ENCODE measurements at places on chromosomes 3 and 15. TPM values are rescaled to one million over a fixed set of nuclear protein-coding genes. Genes with fewer than 3 reads are reported as not detected.

GRCh38 chr15:31337352-31338031 is 10.9 kb downstream of the KLF13 start:
- no peak for DNase-seq

DNA sequence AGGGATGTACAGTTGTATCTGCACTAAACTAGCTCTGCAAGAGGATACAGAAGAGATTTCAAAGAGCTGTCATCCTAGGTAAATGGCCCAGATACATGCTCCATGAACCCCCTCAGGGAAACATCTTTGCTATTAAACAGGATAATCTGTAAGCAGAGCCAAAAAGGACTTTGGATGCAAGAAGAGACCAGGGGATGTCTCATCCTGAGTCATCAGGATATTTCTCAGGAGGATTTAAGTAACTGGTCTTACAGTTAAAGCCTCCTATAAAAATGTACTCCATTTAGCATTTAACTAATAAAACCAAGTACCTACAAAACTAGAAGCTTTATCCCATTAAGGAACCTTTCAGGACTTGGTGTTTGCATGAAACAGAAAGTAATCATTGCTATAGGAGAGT is 48.2 kb upstream of the PHLDB2 start:
- no peak for DNase-seq

DNA sequence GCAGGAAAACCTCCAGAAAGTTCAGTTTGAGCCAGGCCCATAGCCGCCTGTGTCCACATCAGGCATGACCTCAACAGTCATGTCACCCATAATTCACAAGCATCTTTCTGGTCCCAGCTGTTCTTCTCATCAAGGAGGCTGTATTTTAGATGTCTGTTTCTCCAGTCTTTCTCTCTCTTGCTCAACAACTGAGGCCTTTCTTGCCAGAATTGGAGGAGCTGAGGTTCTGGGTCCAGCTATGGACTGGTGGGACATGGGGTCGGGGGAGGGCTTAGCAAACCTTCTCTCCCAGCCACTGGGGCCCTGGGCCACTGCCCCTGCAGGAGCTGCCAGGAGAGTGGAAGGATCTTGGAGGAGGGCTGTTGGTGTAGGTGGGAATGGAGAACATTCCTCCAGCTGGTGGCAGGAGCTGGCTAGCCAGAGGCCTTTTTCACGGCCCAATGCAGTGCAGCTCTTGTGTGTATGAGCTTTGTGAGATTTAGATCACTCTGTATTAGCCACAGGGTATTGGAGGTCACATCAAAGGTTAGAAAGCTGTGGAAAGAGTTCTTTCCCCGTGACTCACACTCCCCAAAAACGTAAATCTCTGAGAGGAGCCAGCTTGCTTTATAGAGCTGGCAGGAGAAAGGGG is 23.5 kb downstream of the MAGEF1 start:
- no peak for DNase-seq

- no peak for DNase-seq
Measured at GRCh38 chr3:104785947-104786346, 580.8 kb upstream of the ALCAM start.

DNA sequence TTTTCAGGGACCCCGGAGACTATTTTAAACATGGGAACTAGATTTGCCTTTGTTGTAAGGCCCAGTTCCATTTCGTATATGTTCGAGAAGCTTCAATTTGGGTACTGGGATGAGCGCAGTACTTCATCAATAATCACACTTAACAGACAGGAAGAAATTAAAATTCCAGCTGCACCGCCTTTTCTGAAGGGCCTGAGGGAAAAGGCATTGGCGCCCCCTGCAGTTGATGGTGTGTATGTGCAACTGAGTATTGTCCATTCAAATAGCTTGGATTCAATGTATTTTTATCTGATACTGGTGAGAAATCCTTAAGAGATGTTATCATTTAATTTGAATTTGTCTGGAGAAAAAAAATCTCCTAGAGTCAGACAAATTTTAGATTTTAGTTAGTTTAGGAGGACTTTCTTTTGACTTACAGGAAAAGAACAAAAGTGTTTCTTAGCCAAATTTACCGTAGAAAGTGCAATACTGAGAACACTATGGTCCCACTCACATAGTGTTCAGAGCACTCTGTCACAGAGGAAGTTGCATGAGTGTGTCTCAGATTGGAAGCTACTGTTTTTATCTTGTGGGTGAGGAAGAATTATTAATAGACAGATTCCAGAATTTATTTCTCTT is 5.4 kb upstream of the ALDH1A2 start:
- peak; percentile 58 for DNase-seq

The LEKR1 gene
- 3.5 TPM for total RNA-seq

DNA sequence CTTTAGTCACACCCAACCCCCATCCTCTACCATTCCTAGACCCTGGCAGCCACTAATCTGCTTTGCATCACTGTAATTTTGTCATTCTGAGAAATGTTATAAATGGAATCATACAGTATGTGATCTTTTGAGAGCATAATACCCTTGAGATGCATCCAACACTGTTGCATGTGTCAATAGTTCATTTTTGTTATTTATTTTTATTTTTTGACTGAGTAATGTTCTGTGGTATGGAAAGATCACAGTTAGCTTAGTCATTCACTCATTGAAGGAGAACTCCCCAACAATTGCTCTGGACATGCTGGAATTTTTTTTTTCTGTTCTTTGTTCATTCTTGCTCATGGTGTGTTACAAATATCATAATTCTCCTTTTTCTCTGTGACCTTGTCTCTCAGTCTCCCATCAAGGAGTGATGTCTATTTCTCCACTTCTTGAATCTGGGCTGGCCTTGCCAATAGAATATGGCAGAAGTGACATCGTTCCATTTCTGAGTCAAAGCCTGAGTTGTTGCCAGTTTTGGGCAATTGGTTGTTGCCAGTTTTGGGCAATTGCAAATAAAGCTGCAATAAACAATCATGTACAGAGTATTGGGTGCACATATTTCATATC is 6.8 kb upstream of the ADPGK start:
- no peak for DNase-seq

The SCG5 gene
- 5.7 TPM for total RNA-seq

DNA sequence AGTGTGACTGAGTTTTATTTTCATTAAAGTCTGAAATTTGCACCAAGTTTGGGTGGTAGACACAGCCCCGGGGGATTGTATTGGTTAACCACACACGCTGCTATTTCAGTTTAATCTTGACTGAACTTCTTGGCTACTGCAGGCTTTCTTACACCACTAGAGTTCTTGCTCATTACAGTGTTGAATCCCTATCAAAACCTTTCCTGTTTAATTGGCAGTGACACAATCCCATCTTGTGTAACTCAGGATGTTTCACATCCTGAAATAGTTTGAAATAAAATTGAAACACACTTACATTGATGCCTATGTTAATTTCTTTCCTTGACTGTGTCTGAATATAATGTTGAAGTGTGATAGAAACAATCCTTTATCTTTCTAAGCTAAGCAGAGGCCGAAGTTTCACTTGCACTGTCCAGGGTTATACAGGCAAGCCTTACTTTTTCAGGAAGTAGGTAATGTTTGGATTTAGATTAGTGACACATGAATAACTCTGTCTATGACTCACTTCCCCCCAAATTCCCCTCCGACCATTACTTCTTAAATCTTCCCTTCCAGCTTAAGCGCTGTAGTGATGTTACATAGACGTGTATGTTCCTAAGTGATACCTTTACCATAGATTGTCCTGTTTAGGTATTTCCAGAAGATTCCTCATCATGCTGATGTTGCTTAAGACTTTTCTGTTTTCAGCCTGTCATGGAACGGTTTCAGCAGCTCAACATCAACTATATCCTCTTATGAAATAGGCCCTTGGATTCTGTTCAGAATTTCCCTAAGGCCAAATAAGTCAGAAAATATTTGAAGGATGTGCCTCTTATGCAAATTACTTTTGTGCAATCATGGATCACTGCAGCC is 16.8 kb downstream of the ATG7 start:
- no peak for DNase-seq

DNA sequence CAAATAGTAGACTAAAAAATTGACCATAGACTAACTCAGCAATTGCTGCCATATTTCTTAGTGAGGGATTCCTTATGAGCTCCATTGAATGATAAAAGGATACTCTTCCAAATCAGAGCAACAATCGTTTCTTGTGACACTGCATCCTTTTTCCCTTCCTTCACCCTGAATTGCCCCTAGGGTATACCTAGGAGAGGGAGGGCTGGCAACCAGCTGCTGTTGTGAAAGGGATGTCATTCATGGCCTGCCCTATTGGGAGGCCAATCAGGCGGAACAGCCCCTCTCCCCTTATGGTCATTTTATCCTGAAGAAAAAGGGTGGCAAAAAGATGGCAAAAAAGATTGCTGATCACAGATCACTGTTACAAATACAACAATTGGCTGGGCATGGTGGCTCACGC is 26.3 kb downstream of the B3GNT5 start:
- DNase-seq: no peak

DNA sequence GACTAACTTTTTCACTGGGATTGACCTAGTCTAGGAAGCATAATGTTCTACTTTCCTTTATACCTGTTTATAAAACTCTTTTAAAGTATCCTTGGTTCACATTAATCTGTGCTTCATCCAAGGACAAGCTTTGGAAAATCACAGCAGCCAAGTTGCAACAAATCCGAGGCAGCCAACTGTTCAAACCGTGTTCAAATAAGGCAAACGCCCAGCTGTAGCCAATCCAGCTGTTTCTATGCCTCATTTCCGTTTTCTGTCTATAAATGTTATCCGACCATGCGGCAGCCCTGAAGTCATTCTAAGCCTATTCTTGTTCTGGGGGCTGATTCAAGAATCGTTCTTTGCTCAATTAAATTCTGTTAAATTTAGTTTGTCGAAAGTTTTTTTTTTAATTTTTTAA is 78.3 kb downstream of the FMN1 start:
- DNase-seq: no peak

GRCh38 chr3:57386307-57386706 is 93.8 kb upstream of the ASB14 start:
- no peak for DNase-seq

The C3orf70 gene
- 32.7 TPM for total RNA-seq

GRCh38 chr3:157042226-157042625 is 117.7 kb downstream of the CCNL1 start:
- DNase-seq: no peak

The CYP8B1 gene
- not detected for total RNA-seq

The CCDC54 gene
- not detected for total RNA-seq

The TGM4 gene
- not detected for total RNA-seq

- no peak for DNase-seq
Measured at GRCh38 chr3:184658223-184658928, 53.5 kb downstream of the MAGEF1 start.

The RNU5B-1 gene
- not detected for total RNA-seq

- DNase-seq: no peak
Measured at GRCh38 chr3:77296527-77296926, 256.6 kb downstream of the ROBO2 start.

DNA sequence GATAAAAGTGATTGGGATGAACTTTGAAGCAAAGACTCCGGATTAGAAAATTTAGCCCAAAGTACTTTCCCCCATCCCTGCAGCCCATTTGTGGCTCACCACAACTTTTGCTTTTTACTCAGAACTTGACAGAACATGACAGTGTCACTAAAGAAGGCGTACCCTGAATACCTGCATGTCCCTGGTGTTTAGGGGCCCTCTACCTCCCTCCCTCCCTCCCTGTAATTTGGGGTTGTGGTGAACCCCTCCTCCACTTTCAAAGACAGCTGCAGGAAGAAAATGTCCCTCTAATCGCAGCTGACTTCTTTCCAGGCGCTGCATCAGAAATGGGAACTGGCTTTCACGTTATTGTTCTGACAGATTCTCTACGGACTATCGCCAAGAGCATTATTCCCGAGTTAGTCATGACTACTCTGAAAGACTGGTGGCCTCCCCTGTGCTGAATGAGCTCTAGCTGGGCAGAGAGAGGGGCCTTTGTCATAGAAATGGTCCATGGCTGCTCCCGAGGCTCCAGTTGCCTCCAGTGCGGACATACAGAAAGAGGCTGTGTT is 93.2 kb upstream of the ARHGEF3 start:
- DNase-seq: no peak

The IGSF11 gene
- total RNA-seq: not detected

DNA sequence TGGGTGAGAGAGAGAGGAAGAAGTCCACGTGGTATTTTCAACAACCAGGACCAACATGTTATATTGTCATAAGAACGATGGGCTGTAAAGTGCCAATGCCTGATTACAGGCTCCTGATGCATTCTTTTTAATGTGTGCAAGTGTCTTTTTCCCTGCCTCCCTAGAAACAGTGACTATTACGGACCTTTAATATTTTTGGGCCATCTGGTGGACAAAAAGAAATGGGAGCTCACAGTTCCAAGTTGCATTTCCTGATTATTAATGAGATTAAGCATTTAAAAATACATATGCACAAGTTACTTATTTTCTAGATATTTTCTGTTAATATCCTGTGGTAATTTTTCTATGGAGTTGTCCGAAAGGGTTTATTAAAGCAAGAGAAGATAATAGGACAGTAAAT is 530.2 kb downstream of the NR2F2 start:
- no peak for DNase-seq

GRCh38 chr3:181253796-181254195 is 264.3 kb upstream of the DNAJC19 start:
- no peak for DNase-seq

DNA sequence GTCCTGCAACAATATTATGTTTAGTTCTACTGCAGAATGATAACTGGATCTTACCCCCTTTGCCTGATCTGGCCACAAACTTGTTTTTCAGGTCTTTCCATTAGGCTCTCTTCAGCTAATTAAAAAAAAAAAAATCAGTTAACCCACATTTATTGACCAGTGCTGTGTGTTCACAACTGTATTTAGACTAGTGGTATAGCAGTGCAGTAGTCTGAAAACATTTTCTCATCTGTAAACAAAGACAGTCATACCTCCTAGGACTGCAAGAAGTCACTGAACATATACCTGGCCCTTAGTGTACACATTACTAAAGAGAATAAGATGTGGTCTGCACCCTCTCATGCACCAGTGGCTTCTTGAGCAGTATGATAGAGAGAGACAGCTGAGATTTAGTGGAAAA is 22.5 kb downstream of the LPP start:
- no peak for DNase-seq

The FAM81A gene
- total RNA-seq: 4.1 TPM

The PYGO1 gene
- total RNA-seq: 21.3 TPM

DNA sequence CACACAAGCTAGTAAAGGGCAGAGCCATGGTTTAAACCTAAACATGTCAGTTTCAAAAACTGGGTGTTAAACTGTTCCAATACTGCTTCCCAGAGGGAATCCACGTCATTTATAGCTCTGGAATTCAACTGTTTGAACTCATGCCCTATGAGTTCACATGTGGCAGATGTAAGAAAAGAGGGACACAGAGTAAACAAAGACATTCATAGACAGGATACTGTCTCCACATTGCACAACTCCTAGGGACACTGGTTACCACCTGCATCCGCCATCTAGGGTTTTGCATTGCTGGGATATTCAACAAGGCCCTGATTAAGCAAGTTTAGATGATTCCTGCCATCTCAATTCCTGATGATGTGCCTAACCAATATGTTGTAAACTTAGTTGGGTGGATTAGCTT is 134.1 kb upstream of the COL8A1 start:
- no peak for DNase-seq

The NR1D2 gene
- 37.8 TPM for total RNA-seq

The ERC2 gene
- 1.8 TPM for total RNA-seq

The PLSCR5 gene
- total RNA-seq: not detected

DNA sequence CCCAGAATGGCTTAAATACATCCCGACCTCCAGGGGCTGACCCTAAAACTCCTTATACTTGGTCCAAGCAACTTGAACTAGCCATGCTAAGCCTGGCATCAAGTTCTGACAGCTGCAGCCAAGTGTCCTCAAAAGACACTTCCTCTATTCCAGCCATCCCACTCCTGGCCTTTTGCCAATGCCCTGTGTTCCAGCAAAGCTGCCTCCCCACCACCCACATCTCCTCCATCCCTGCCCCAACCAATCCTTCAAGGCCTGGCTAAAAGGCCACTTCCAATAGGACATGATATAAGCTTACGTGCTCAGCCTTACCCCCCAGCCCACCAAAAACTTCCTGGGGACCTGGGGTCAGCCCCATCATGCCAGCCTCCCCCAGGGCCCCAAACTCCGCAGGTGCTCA is 40.9 kb downstream of the SEMA3G start:
- DNase-seq: peak; percentile 16

Data from mucosa of descending colon (tissue), 3 donors.